ENCODE measurements at places on chromosomes 3 and 15.

GRCh38 chr3:23314981-23315762 lies 112.0 kb downstream of the UBE2E2 start:
- DNase-seq = no peak

DNA sequence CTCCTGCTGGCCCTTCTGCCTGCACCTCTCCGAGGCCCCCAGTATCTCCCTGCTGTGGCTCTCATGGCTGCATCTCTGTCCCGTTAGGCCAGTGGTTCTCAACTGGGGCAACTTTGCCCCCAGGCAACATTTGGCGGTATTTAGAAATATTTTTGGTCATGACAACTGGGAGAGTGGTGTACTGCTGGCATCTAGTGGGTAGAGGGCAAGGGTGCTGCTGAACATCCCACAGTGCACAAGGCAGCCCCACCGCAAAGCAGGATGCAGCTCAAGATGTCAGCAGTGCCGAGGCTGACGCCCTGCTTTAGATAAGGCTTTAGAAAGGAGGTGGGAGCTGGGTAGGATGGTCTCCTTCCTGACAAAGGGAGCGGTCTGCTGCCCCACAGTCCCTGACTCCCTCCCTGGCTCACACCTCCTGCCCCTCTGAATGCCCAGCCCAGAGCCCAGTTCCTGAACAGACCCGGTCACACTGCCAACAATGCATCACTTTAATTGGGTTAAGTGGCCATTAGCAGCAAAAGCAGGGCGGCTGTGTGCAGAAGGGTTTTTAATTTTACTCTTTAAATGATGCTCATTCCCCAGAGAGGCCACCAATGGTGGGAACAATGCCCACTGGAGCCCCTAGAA lies 68.8 kb upstream of the TMEM115 start:
- no peak for DNase-seq

GRCh38 chr15:85024509-85025336 lies 43.1 kb downstream of the PDE8A start:
- DNase-seq = no peak

DNA sequence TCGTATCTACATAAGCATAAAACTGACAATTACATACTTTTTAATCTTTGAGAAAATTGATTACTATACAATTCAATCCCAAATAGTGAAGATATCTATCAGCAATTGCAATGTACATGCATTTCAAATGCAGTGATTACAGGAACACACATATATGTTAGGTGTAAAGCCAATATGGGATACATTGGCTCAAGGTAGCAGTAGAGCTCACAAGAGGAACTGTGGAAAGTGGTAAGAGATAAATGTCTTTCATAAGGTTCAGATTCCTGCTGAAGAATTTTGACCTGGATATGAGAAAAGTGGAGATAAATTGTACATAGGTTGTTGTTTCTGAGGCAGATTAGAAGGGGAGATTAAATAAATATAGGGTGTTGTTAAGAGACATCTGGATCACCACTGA lies 1280.5 kb downstream of the OTOL1 start:
- no peak for DNase-seq
